CD8-positive, alpha-beta T cell (primary cell): ENCODE measurements at places on chromosomes 1 and 21.

GRCh38 chr1:114700036-114700600, 4.8 kb upstream of the AMPD1 start:
- DNase-seq, result no peak

DNA sequence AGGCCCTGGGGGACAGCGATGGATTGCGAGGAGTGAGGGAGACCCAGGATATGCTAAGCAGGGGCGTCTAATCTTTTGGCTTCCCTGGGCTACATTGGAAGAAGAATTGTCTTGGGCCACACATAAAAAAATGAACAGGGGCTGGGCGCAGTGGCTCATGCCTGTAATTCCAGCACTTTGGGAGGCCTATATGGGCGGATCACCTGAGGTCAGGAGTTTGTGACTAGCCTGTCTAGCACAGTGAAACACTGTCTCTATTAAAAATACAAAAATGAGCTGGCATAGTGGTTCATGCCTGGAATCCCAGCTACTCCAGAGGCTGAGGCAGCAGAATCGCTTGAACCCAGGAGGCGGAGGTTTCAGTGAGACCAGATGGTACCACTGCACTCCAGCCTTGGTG, 10.8 kb upstream of the PRAMEF12 start:
- DNase-seq, result no peak

- no peak for DNase-seq
Measured at GRCh38 chr1:18884727-18885126, 17.6 kb downstream of the ALDH4A1 start.

GRCh38 chr1:13798120-13798519, 98.1 kb downstream of the PRDM2 start:
- DNase-seq, result no peak

DNA sequence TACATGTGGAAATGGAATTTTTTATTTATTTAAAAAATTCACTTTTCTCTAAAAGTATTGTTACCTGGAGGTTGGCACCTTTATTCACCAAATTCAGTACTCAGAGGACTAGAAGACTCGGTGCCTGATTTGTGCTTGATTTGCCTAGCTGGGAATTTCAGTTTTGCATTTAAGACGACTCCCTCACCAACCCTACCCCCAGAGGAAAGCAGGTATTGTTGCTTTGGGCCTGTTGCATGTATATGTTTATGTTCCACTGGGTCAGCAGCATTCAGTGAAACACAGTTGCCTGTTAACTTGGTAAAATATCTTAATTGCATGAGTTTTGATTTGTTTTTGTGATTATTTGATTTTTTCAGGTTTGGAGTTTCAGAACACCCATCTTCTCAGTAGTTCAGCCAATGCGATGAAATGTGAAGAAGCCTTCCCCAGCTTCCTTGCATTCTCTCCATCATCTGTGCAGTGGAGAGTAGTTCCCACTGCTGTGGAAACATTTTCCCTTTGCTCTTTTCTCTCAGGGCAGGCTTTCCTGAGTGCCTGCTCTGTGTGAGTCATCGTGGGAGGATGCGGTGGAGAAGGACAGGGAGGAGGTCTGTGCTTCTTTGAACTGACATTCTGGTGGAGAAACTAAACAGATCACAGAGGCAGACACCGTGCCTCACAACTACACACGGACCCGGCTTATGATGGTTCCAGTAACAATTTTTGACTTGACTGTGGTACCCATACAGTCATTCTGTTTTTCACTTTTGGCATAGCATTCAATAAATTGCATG, 6.4 kb downstream of the ADARB1 start:
- DNase-seq, result no peak

- no peak for DNase-seq
Measured at GRCh38 chr1:232066521-232066920, 439.9 kb downstream of the DISC1 start.
